ENCODE measurements at places on chromosomes 13 and 19.

GRCh38 chr13:97522243-97522642, 88.3 kb downstream of the RAP2A start:
- DNase-seq, result no peak

DNA sequence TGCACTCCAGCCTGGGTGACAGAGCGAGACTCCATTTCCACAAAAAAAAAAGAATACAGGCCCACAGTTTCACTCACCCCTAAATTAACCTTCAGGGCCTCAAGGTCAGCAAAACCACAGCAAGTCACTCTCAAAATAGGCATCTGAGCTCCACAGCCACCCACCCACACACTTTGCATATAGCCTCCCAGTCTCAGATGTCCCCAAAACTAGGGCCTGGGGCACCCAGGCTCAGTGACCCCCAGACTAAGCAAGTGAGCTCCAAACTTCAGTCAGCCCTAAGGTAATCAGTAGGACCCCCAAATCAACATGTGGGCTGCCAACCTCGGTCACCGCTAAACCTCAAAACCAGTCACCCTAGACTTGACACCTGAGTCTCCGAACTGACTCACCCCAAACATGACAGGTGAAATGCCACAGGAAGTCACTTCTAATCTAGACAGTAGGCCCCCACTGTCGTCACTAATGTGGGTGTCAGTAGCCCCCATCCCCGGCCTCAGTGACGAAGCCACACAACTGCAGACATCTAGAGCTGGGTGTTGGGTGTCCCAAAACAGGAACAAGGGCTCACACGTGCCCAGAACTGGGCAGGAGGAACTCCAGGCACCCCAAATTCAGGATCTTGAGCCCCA, 13.9 kb downstream of the RABAC1 start:
- DNase-seq, result no peak

DNA sequence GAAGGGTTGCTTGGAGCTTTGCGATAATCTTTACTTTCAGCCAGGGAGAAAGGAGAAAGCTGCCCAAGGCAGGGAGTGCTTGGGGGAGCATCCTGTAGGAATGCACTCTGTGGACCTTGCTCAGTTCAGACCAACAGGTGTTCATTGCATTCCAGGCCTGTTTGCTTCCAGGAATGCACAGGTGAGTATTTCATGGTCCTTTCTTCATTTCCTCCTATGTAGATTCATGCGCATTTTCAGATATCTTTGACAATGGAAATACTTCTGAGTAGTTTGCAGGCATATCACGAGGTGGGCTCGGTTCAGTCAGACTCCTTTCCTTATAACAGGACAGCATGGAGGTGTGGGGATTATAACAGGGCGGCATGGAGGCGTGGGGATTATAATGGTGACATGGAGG, 254.8 kb downstream of the FGF9 start:
- DNase-seq, result no peak

DNA sequence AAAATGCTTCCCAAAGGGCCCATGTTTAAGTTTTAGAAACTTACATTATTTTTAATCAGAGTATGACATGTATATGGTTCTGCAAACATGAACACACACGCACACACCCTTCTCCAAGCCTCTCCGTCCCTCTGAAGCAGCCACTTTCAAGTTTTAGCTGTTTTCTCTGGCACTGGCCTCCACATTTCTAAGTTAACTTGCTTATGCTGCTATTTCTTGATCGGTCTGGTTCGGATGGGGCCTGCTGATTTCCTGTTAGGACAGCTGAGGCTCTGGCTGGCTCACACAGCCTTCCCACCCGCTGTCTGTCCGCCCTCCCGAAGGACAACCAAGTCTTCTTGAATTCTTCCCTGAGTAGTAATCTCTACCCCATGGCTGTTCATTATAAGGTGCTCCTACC, 4.4 kb downstream of the SPC24 start:
- no peak for DNase-seq

GRCh38 chr19:30049226-30049625, 107.2 kb downstream of the URI1 start:
- no peak for DNase-seq

- no peak for DNase-seq
Observed at GRCh38 chr19:54297759-54298305, 15.1 kb downstream of the LILRA5 start.

GRCh38 chr13:36950330-36950729, 30.3 kb upstream of the SMAD9 start:
- no peak for DNase-seq

- no peak for DNase-seq
Observed at GRCh38 chr19:12202250-12202649, 39.4 kb downstream of the ZNF136 start.

DNA sequence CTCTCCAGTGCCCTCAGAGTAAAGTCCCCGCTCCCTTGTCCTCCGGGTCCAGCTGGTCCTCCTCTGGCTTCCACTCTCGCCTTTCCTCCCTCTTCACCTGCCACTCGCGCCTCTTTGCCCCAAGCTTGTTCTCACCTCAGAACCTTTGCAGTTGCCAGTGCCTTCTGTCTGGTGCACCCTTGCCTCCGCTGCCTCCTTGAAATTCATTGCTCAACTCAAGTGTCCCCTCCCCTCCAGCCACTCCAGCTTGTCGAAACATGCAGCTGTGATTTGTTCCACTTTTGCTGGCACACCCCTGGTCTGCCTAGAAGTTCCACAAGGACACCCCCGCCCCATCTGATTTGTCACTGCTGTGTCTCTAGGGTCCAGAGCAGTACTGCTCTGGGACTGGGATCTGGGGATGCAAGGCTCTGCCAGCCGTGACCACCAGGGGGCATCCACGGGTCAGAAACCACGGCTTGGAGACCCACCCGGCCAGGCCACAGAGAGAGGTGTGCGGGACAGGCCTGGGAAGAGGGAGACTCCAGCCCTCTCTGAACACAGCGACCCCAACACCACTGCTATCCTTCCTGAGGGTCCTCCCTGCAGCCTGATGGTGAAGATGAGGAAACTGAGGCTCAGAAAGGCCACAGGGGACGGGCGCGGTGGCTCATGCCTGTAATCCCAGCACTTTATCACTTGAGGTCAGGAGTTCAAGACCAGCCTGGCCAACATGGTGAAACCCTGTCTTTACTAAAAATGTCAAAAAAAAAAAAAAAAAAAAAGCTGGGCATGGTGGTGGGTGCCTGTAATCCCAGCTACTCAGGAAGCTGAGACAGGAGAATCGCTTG, 49.9 kb downstream of the AP1M1 start:
- DNase-seq, result peak; percentile 20

DNA sequence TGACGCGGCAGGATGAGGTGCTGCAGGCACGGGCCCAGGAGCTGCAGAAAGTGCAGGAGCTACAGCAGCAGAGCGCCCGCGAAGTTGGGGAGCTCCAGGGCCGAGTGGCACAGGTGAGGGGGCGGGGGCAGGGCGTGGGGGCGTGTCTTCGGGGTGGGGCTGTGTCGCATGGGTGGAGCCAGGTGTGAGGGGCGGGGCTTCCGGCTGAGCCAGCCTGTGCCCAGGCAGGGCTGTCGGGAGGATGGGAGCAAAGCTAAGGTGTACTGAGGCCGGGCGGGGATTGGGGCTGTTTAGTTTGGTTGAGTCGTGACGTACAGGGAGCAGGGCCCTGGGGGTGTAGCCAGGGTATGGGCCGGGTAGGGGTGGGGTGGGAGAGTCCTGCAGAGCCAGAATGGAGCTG, 62.3 kb downstream of the KCNC3 start:
- DNase-seq, result no peak

- DNase-seq, result no peak
Observed at GRCh38 chr19:15251010-15251748, 18.9 kb upstream of the EPHX3 start.

DNA sequence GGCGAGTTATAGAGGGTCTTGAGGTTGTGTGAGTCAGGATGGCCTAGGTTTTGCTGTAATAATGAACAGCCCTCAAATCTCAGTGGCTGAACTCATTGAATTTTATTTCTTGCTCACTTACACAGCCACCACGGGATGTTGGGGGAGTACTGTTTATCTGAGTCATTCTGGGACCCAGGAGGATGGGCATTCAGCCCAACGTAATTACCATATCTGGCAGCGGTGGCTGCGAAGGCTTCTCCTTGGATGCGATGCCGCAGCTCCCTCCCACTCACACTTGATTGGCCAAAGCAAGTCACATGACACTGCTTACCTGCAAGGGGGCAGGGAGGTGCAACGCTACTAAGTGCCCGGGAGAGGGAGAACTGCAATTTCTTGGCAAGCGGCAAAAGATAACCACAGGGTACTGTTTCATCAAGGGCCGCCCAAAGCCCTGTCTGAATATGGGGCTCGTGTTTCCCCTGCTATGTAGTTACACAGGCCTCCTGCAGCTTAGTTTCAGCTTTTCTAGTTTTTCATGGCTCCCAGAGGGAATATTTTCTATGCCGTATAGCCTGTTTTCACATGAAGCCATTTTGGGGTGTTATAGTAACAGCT, 19.9 kb downstream of the ZSWIM9 start:
- DNase-seq, result no peak

DNA sequence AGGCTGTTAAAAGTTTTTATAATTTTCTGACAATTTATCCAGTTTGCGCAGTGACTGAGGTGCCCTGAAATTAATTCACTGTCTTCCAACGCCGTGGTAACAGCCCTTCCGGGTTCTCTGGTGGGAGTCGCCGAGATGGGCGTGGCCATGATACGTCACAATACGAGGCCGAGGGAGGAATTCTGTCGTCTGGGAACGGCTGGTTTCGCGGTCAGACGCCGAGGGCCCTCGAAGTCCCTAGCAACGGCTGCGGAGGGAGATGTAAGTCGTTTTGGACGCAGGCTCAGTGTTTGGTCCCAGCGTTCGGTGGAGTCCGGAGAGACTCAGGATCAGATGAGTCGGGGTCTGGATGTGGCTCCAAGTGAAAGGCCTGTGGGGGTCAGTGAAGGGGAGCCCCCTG, 21.7 kb downstream of the ZNF613 start:
- DNase-seq, result no peak

DNA sequence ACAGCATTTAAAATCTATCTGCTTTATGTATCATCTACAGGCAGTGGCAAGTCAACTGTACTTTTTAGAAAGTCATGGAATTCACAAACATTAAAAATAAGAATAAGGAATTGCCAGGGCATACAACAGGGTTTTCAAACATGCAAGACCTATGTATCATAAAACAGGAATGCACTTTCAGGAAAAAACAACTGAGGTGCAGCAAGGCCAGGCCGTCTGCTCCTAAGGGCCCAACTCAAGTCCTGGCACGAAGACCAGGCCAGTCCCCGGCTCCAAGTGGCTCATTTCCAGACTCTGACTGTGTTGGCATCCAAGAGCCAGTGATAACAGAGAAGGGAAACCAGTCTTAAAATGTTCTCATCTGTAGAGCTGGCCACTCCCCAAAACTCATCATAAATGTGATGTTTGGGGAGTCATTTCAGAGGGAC, 7.1 kb downstream of the RFX2 start:
- peak; percentile 90 for DNase-seq

DNA sequence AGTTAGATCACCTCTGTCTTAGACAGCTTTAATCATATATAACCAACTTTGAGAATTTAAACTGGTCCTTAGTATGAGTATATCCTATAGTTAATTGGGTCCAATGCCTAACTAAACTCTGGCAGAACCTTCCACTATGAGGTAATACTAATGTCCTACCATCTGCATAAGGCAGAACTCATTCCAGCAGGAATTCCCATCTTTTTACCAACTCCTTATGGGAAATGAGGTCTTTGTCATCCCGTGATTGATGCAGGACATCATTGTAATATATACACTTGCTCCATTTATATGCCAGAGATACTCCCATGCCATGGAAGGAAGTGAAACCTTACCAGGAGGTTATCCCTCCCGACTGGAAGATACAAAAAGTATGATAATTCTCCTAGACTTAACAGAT, 2.8 kb downstream of the KCTD4 start:
- DNase-seq, result no peak

GRCh38 chr13:50747737-50748350, 95.6 kb downstream of the DLEU7 start:
- no peak for DNase-seq

DNA sequence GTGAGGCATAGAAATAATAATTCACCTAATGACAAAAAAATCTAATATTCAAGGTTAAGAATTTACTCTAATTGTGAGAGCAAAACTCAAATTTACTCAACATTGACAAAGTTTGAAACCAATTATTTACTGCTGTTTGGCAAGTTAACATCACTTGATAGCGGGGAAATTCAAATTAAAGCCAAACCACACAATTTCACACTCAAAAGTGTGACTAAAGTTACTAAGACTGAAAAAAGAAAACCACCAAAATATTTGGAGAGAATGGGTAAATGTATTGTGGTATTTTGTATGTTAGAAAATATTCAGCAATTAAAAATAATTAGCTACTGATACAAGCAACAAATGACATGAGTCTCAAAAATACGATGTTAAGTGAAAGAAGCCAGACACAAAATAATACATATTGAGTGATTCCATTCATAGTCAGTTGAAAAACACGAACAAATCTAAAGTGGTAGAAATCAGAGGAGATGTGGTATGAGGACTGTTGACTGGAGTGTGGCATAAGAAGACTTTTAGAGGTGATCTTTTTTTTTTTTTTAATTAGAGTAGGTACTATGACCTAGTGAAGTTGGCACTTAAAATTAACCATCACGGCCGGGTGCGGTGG, 541.4 kb upstream of the ATXN8OS start:
- DNase-seq, result no peak

GRCh38 chr13:51999510-51999911, 11.7 kb downstream of the ATP7B start:
- no peak for DNase-seq

GRCh38 chr13:32530841-32531253, 7.7 kb downstream of the N4BP2L2 start:
- DNase-seq, result peak; percentile 41

DNA sequence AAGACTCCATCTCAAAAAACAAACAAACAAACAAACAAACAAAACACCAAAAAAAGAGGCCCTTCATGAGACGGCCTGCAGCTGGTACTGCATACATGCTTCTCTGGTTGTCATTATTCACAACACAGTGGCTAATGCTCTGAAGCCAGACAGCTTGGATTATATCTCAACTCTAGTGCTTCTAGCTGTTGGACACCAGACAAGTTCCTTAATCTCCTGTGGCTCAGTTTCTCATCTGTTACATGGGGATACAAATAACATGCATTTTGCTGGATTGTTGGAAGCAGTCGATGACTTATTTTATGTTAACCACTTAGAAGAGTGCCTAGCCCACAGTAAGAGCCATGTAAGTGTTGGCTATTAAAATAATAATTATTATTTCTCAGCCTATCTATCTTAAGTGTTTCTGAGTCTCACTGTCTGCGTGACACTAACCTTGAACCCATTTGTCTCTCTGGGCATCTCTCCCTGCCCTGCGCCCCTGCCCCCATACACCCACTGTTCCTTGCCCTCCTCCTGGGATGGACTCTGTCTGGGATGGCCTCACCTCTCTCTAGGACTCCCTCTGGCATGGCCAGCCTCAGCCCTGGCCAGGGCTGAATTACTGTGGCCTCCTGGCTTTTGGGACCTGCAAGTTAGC, 3.1 kb upstream of the JUNB start:
- DNase-seq, result no peak

- DNase-seq, result no peak
Observed at GRCh38 chr19:53086949-53087348, 16.3 kb downstream of the ZNF160 start.
